ENCODE measurements at places on chromosomes 16 and 17.

GRCh38 chr16:87806261-87806640 lies 40.5 kb upstream of the KLHDC4 start:
- no peak for DNase-seq

- DNase-seq, result no peak
Observed at GRCh38 chr17:30381340-30381659, 2.6 kb downstream of the CPD start.

GRCh38 chr16:86836503-86837129 lies 258.3 kb downstream of the FOXL1 start:
- no peak for DNase-seq

- DNase-seq, result peak; percentile 30
Observed at GRCh38 chr17:43906951-43907424, 348 bp downstream of the MPP2 start.

DNA sequence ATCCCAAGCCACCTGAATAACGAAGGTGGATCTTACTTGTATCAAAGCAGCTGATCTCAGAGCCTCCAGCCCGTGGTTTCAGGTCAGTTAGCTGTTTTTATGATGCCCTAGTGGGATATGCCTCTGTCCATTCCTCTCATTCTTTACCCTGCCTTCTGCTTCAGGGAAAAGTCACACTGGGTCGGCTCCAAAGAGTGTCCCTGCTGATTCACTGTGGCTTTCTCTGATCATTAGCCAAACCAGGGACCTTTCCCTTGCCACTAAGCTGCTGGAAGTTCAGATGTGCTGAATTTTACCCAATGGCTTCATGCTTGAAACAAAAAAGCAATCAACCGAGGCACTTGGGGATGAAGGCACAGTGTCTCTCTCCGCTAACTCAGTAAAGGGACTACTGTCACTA lies 170.2 kb upstream of the SALL1 start:
- DNase-seq, result no peak

DNA sequence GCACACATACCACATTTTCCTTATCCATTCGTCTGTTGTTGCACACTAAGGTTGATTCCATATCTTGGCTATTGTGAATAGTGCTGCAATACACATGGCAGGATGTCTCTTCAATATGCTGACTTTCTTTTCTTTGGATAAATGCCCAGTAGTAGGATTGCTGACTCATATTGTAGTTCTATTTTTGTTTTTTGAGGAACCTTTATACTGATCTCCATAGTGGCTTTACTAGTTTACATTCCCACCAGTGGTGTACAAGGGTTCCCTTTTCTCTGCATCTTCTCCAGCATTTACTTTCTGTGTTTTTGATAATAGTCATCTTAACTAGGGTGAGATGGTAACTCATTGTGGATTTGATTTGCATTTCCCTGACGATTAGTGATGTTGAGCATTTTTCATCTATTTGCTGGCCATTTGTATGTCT lies 118.1 kb downstream of the STXBP4 start:
- no peak for DNase-seq

DNA sequence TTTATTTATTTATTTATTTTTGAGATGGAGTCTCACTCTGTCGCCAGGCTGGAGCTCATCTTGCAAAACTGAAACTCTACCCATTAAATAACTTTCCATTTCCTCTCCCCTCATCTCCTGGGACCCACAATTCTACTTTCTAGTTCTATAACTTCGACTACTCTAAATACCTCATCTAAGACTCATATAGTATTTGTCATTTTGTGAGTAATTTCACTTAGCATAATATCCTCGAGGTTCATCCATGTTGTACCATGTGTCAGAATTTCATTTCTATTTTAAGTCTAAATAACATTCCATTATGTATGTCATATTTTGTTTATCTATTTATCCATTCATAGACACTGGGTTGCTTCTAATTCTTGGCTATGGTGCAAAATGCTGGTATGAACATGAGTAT lies 5.1 kb upstream of the NT5M start:
- no peak for DNase-seq

GRCh38 chr16:23999663-24000062 lies 163.9 kb downstream of the PRKCB start:
- no peak for DNase-seq

GRCh38 chr17:5225668-5226457 lies 8.8 kb downstream of the SCIMP start:
- no peak for DNase-seq

GRCh38 chr16:56478281-56479049 lies 27.1 kb downstream of the OGFOD1 start:
- no peak for DNase-seq

DNA sequence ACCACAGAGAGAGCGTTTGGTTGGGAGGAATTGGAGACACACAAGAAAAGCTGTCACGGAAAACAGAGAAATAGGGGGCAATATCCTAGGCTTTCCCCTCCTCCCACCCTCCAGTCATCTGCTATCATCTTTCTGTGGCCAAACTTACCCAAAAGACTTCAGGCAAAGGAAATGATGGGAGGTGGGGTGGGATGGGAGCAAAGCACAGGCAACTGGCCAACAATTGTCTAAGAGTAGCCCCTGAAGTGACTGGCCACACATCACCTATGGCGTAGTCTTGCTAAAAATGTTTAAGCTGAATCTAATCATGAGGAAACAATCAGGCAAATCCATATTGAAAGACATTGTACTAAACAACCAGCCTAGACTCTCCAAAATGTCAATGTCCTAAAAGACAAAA lies 46.9 kb upstream of the ALOX12 start:
- DNase-seq, result no peak

DNA sequence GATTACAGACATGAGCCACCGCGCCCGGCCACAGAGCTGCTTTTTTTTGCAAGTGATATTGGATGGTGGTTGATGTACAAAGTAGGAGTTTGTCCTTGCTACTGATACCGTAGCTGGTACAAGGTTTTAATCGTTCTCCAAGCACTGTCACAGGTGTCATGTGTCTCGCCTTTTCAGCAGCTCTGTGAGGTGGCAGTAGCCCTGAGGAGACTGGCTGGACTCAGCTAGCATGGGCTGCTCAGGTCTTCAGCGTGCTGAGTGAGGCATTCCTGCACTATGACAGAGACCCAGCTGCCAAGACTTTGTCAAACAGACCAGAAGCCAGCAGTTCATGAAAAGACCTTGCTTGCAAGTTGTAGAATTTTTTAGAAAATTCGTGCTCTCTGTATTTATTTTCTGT lies 7.2 kb downstream of the WWOX start:
- no peak for DNase-seq

- DNase-seq, result no peak
Observed at GRCh38 chr16:48347980-48348379, 37.2 kb downstream of the SIAH1 start.

GRCh38 chr17:76679239-76679638 lies 31.5 kb downstream of the MXRA7 start:
- no peak for DNase-seq

DNA sequence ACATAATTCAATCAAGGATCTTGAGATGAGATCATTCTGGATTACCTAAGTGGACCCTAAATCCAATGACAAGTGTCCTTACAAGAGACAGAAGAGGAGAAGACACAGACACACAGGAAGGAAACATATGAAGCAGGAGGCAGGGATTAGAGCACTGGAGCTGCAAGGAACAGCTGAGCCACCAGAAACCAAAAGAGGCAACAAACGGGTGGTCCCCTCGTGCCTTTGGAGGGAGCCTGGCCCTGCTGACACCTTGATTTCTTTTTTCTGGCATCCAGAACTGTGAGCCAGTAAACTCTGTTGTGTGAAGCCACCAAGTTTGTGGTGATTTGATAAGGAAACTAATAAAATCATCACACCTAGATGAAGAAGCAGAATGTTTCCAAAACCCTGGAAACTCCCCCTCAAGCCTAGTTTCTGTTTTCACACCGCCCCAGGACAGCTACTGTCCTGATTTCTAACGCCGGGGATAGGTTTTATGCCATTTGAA lies 115.2 kb downstream of the PITPNC1 start:
- no peak for DNase-seq

GRCh38 chr17:57920916-57921703 lies 34.1 kb downstream of the CUEDC1 start:
- DNase-seq, result no peak

GRCh38 chr16:82350560-82350959 lies 180.5 kb upstream of the MPHOSPH6 start:
- no peak for DNase-seq

DNA sequence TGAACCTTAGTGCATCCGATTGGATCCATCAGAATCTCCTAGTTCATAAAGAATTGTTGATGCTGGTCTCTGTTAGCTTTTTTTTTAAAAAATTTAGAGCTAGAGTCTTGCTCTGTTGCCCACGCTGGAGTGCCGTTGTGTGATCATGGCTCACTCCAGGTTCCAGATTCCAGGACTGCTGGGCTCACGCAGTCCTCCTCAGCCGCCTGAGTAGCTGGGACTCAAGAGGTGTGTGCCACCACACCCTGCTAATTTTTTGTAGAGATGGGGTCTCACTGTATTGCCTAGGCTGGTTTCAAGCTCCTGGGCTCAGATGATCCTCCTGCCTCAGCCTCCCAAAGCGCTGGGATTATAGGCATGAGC lies 8.0 kb downstream of the TCF25 start:
- DNase-seq, result no peak

- DNase-seq, result no peak
Observed at GRCh38 chr16:12255473-12255872, 278.9 kb downstream of the SNX29 start.

GRCh38 chr16:85986931-85987749 lies 88.2 kb downstream of the IRF8 start:
- peak; percentile 44 for DNase-seq

- DNase-seq, result no peak
Observed at GRCh38 chr16:8295513-8296237, 294.6 kb downstream of the TMEM114 start.

GRCh38 chr17:27349540-27350021 lies 55.7 kb downstream of the WSB1 start:
- DNase-seq, result no peak

DNA sequence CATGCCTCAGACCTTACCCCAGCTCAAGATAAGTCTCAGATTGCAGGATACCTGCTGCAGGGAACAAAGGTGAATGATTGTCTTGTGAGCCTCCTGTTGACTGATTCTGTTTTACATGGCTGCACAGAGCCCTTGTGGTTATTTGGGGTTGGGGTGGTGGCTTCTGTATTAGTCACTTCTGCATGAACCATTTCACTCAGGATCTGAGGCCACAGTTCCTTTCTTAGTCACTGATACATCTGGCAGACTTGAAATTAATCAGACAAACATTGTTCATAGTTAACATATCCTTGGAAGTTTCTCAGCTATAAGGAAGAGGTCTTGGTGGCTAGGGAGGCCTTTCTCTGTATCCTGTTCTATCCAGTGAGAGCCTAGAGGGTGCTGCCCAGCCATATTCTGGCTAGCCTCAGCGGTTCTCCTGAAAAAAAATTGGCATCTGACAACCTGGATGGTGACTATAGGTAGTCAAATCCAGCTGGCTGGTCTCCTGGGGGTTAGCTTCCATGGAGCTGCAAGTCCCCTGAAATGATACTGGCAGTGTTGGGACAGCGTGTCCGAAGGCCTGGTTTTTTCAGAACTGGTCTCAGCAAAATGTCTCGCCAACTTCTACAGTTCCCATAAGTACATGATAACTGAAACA lies 8.4 kb upstream of the PLK1 start:
- DNase-seq, result no peak

DNA sequence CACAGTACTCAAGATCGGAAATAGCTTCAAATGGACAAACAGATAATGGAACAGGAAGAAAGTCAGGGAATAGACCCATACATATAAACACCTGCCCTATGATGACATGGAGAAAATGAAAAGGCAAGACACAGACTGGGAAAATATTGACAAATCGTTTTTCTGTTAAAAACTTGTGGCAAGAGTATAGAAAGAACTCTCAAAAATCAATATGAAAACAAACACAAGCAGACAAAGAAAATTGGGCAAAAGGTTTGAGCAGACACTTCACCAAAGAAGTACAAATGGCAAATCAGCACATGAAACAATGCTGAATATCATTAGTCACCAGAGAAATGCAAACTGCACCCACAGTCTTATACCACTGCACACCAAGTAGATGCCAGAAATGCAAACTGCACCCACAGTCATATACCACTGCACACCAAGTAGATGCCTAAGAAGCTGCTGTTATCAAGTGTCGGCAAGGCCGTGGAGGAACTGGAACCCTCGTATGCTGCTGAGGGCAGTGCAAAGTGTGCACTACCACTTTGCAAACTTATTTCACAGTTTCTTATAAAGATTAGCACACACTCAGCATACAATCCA lies 123.5 kb upstream of the CHMP6 start:
- DNase-seq, result no peak

DNA sequence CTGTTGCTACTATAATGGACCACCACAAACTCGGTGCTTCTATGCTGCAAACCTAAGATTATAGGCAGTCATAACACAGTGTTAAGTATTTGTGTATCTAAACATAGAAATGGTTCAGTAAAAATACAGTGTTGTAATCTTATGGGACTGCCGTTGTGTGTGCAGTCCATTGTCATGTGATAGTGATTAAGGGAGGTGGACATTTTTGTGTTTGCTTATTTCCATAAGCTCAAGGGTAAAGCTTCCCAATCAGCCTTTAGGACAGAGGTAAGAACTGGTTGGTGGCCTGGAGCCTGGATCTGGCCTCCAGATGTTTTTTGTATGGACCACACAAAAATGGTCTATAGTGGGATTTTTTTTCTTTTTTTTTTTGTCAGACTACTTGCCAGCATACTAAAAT lies 29.9 kb downstream of the WWOX start:
- DNase-seq, result no peak

- no peak for DNase-seq
Observed at GRCh38 chr16:75555213-75555706, 792 bp downstream of the TMEM231 start.

- DNase-seq, result no peak
Observed at GRCh38 chr16:12002447-12003006, 26.0 kb downstream of the SNX29 start.

- peak; percentile 48 for DNase-seq
Observed at GRCh38 chr17:6455321-6455705, 11.1 kb downstream of the PIMREG start.

DNA sequence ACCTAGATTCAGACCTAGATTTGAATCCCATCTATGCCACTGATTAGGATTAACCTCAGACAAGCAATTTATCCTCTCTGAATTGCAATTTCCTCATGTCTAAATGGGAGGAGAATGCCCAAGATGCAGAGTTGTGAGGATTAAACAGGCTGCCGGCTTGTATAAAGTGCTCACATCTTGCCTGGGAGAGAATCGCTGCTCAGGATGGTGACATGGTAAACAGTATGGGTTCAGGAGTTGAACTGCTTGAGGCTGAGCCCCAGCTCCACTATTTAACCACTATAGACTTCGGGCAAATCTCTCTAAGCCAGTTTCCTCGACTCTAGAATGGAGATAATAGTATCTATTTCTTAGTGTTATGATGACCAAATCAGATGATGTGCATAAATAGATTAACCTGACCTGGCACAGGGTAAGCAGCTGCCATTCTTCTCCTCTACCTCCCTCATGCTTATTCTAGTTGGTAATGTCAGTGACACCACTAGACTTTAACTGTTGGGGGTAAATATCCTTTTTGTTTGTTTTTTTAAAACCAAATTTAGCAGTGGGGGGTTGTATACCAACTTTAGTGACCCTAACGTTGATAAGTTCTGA lies 732 bp upstream of the RPL27 start:
- DNase-seq, result no peak
